ENCODE measurements at places on chromosomes 6 and 20.

DNA sequence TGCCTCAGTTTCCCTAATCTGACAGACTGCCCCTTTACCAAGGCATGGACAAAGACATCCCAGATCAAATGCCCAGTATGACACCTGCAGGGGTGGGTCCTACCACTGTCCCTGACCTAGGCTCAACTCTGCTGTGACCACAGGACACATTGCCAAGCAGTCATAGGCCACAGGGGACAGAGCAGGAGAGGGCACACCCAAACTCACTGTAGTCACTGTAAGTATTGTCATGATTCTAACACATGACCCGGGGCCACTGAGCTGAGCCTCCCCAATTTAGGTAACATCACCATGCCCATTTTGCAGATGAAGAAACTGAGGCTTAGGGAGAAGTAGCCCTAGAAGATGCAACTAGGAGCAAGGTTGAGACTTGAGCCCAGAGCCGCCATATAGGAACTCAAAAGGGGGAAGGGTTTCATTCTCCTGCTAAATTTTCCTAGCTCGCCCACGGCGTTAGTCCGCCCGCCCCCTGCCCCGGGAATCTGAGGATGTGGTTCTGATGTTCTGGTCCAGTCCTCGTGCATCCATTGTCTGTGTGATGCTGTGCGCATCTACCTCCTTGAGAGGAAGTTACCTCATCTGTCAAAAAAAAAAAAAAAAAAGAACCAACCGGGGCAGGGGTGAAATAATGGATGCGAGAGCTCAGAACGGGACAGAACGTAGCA lies 44.8 kb downstream of the PMEPA1 start:
- no peak for DNase-seq

DNA sequence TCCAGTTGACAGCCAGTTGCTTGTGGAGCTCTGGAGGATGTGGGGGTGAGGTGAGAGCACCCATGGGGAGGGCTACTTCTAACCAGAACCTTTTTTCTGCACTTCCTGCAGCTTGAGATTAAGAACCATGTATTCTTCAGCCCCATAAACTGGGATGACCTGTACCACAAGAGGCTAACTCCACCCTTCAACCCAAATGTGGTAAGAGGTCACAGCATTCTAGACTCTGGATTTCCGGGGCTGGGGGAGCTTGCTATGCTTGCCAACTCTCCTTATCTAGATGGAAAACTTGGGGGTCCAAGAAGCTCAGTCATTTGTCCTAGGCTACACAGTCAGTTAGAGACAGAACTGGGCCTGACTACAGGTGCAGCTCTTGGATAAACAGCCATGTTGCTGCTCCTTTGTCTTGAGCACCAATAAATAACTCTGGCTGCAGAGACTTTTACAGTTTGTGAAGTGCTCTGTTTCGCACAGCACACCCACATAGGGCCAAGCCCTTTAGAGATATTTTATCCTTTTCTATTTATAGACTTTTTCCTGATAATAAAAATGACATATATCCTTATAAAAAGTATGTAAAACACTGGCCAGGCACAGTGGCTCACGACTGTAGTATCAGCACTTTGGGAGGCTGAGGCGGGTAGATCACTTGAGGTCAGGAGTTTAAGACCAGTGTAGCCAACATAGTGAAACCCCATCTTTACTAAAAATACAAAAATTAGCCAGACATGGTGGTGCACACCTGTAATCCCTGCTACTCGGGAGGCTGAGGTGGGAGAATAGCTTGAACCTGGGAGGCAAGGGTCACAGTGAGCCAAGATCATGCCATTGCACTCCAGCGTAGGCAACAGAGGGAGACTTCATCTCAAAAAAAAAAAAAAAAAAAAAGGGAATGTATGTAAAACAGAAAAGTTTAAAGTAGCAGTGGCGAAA lies 10.6 kb upstream of the IFT52 start:
- DNase-seq: no peak

DNA sequence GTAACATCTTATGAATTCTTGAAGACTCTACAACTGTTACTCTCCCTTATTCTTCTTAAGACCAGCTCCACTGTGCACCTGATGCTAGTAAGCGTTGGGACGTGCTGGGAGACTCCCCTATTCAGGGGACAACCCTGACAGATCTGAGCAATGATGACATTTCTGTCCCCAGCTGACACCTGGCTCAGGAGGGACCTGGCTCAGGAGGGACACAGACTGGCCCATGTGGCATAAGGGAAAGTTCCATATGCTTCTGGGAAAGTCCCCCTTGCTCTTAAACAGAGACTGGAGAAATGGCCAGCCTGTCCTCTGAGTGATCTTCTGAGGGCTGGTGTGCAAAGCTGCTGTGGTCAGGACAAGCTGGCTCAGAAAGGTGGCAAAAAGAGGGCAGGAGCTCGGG lies 10.0 kb upstream of the CD93 start:
- DNase-seq: no peak

DNA sequence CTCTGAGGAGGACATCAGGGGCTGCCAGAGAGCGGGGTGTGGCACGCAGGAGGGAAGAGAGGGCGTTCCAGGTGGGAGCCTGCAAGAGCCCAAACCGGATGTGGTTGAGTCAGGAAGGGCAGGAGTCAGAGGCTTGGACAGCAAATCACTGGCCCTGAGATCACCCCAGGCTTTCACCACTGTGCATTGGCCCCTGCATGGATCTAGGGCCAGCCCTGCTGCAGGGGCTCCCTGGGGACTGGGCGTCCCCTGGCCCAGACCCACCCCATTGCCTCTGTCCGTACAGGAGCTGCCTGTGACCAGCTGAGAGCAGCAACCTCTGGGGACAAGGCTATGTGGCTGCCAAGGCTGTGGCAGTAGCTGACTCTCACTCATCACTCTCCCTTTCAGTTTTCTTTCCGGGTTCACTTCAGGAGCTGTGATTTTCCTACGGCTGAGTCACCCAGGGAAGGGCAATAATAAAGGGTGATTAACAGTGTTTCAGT lies 33.9 kb downstream of the KCNK17 start:
- no peak for DNase-seq

- no peak for DNase-seq
Measured at GRCh38 chr6:3848380-3848779, 793 bp upstream of the FAM50B start.

GRCh38 chr20:15061955-15062354 lies 724.5 kb upstream of the FLRT3 start:
- DNase-seq: no peak

- DNase-seq: no peak
Measured at GRCh38 chr20:41228858-41229257, 88.7 kb downstream of the ZHX3 start.
